ENCODE measurements at places on chromosomes 2 and 18. TPM values are rescaled to one million over a fixed set of nuclear protein-coding genes. Genes with fewer than 3 reads are reported as not detected.

TRIP12 gene
- 274 TPM for total RNA-seq

CD28 gene
- total RNA-seq, result 0.10 TPM

GRCh38 chr2:230995821-230996220 lies at the start of gene SPATA3:
SPATA3 (plus strand) TSS chr2:230996121; CDS start chr2:230996234, 113 bp downstream.
- no peak for DNase-seq
- H3K36me3 ChIP-seq, result no peaks in the 10 kb centered on the region
- peaks cover 41% of the 10 kb centered on the region for H3K27me3 ChIP-seq
- no peaks in the 10 kb centered on the region for H3K4me1 ChIP-seq
- no peak within 1 kb of the TSS for H3K4me3 ChIP-seq

DNA sequence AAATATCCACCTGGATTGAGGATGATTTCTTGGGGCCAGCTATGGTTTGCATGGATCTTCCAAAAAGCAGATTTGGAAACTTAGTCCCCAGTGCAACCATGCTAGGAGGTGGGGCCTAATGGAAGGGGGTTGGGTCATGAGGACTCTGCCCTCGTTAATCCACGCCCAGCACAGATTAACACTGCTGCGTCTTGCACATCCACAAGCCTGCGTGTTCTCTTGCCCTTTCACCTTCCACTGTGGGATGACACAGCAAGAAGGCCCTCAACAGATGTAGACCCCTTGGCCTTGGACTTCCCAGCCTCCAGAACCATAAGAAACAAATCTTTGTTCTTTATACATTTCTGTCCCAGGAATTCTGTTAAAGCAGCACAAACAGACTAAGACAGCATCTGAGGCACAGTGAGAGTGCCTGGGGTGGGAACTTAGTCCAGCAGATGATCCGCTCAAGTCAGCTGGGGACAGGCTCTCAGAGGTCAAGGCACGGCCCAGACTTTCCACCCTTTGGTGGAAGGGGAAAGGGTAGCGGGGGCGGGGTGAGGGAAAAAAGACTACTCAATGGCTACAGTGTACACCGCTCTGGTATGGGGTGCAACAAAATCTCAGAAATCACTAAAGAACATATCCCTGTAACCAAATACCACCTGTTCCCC lies 2.4 kb downstream of the RAB17 start:
- peaks cover 4% of the 10 kb centered on the region for H3K27me3 ChIP-seq
- H3K27ac ChIP-seq, result no peak overlapping the region
- DNase-seq, result no peak

DNA sequence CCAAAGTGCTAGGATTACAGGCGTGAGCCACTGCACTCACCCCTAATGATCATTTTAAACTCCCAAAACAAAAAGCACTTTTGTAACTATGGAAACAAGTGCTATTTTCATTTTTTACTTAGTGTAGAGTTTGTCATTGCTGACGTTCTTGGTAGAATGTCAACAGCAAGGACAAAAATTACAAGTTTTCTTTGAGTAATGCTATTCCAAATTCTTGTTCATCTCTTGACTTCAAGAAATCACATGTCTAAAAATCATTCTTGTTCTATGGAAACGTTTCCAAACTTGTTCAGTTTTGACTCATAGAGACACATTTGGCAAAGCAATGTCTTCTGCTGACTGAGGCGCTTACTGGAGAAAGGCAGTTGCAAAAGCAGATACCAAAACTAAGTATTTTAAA lies 82.6 kb downstream of the MBP start:
- no peak overlapping the region for H3K27ac ChIP-seq
- H3K4me3 ChIP-seq, result no peak overlapping the region
- no peak for DNase-seq
- H3K4me1 ChIP-seq, result peaks cover 39% of the 10 kb centered on the region
- H3K36me3 ChIP-seq, result peaks cover 10% of the 10 kb centered on the region

DNA sequence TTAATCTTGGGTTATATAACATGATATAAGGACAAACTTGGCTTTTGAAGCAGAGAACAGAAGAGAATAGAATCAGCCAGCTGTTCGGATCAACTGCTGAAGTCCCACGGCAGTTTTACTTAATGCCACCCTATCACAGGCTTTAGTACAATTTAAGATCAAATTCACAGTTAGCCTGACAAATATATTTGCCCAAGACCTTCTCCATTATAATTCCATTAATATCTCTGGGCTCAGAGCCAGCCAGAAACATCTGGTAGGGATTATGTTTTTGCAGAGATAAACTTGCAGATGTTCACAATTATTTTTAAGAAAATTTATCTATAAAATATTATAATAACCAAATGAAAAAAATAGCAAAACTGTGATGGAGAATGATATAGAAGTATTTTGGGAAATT lies 381.4 kb downstream of the RAD51AP2 start:
- no peaks in the 10 kb centered on the region for H3K4me1 ChIP-seq
- no peak overlapping the region for H3K27ac ChIP-seq
- H3K27me3 ChIP-seq, result no peaks in the 10 kb centered on the region
- no peaks in the 10 kb centered on the region for H3K36me3 ChIP-seq

DNA sequence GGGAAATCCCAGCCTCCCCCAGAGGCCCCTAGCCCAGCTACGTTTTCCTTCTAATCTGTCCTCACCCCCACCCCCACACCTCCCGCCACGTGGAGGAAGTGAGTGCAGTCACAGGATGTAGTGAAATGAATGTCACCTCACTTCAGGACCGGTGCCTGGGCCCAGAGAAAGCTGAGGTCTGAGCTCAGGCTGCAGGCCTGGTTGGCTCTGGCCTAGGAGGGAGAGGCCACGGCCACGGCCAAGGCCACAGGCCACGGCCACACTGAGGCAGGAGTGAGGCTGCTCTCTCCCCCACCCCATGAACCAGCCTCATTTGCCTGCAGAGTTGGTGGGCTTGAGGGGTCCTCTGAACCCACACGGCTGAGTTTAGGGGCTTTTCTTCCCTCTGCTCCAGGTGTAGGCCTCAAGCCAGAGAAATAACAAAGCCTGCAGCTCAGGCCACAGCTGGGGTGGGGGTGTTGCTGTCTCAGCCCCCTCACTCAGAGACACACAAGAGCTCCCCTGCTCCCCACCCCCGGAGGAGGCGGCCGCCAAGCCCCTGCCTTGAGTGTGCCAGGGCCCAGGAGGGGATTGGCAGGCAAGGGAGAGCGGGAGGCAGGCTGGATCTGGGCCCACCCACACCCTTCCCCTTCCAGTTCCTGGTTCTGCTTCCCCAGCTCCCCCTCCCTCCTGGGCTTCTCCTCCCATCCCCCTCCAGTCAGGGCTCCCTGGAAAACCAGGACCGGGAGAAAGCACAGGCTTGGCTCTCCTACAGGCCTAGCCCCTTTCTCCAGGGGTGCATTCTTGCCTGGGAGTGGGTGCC lies 27.0 kb downstream of the DNMT3A start:
- no peaks in the 10 kb centered on the region for H3K27me3 ChIP-seq
- peaks cover 28% of the 10 kb centered on the region for H3K4me1 ChIP-seq
- H3K4me3 ChIP-seq, result no peak overlapping the region
- no peak overlapping the region for H3K27ac ChIP-seq
- no peaks in the 10 kb centered on the region for H3K36me3 ChIP-seq

DNA sequence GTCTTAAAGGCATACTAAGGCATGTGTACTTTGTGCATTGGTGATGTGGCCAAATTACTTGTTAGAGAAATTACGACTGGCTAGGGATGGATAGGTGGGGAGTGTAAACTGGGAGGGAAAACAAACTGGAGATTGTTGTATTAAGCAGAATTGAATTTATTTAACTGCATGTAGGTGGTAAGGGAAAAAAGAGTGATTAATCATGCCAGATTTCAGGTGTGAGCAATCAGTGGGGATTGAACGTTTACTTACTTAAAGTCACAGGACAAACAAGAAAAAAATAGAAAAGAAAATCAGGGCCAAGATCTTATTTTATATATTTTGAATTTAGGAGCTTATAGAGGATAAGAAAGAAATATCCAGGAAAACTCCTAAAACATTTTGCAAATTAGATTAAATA lies 88.6 kb downstream of the GULP1 start:
- no peak for DNase-seq
- no peaks in the 10 kb centered on the region for H3K36me3 ChIP-seq
- H3K27me3 ChIP-seq, result no peaks in the 10 kb centered on the region
- H3K4me1 ChIP-seq, result no peaks in the 10 kb centered on the region
- H3K4me3 ChIP-seq, result no peak overlapping the region
- H3K27ac ChIP-seq, result no peak overlapping the region

DNA sequence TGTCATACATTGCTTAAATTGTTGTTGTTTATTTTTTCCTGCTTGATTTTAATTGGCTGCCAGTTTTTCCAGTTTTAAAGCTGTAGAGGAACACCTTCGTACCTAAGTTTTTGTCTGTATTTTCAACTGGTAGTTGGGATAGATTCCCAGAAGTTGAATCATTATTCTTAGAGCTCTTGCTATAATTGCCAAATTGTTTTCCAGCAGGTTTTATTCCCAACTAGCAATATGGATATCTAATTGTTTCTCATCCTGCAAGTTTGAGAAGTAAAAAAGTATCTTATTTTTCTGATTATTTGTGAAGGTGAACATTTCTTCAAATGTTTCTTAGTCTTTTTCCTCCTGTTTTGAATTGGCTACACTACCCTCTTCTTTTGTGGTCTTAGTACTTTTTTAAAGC lies 6.7 kb downstream of the SMARCAL1 start:
- H3K27ac ChIP-seq, result no peak overlapping the region
- no peaks in the 10 kb centered on the region for H3K27me3 ChIP-seq
- peaks cover 48% of the 10 kb centered on the region for H3K36me3 ChIP-seq
- no peak for DNase-seq
- H3K4me1 ChIP-seq, result peaks cover 7% of the 10 kb centered on the region
